ENCODE measurements at places on chromosomes 5 and 9.
A peak's percentile ranks its signal among the peaks of the same experiment; 100 is the strongest.

DNA sequence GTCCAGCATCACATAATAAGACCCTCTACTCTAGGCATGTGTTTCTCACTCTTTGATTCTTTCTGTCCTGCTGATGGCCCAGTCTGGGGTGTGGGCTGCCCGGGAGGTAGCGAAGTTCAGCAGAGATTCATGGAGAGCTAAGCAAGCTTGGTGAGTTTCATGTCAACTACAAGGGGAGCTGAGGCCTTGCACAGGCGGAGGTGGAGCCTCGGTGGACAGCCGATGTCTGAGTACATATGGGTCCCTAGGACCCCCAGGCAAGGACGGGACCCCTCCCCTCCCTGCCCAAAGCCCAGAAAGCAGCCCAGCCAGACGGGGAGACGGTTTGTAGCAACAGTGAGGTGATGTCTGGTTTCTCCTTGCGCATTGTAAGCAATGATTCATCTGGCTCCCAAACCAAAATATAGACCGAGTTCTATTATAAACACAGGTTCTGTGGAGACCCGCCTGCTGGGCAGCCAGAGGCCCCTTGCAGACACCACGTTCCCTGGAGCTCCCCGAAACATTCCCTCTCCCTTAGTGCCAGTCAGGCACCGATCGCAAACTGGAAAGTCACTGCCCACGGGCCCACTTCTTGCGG lies 45.5 kb downstream of the COL27A1 start:
- no peak for DNase-seq

GRCh38 chr9:123005964-123006363 lies 27.5 kb upstream of the GPR21 start:
- no peak for DNase-seq

DNA sequence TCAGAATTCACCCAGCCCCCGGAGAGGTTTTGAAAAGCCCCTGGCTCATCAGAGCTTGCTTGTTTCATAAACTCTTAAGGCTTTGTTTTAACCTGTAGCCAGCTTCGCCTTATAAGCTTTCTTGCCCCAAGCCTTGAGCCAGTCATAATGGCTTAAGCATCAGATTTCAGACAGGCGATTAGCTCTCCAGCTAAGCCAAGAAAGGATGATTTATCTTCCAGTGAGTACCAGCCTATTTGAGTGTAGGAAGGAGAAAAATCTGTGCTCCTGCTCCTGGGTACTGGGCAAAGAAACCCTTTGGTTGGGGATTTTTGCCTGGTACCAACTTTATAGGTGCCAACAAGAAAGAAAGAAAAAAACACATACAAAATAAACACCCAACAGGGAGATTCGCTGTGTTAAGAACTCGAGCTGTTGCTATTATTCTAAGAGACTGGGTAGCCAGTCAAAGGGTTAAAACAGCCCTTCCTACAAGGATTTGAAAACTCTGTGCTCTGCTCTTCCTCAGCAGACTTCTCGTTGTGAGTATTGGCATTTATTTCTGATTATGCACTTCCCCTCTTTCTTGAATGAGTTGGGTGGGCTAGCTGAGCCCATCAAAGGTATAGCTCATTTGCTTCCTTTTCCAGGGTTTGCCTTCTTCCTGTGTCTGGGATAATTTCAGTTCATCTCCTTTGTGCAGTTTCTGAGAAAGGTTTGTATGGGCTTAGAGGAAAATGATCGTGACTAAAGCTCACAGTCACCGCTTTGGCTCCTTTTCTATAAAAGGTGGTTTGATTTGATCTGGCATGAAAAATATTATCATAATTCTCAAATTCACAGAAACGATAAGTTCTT lies 157.2 kb upstream of the DMRT1 start:
- no peak for DNase-seq

GRCh38 chr5:38680094-38680825 lies 123.8 kb upstream of the LIFR start:
- peak; percentile 25 for DNase-seq

DNA sequence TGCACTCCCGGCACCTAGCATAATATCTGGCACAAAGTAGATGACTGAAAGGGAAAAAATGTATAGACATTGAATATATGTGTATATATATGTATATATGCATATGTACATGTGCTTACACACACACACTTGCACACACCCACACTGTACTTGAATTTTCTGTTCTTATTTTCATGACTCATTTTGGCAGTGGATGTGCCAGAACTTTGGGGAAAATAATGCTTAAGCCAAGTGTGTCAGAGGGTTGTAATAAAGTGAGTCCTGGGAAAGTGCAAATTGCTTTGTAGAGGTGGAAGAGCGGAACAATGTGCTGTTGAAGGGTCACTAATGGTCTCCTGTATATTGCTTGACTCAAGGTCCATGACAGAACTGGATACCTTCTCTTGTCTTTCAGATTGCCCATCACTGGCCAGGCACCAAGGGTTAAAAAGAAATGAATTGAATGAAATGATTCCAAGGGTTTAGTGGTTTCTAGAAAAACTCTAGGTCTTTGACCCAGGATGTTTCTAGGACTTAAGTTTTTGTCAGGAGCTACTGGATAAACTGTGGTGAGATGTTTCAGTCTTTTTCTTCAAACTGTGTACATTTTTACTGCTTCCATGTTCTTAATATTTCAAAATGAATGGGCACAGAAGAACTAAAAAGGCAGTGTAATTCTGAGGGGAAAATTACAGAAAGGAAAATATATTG lies 129.9 kb upstream of the MOCS2 start:
- DNase-seq = no peak

DNA sequence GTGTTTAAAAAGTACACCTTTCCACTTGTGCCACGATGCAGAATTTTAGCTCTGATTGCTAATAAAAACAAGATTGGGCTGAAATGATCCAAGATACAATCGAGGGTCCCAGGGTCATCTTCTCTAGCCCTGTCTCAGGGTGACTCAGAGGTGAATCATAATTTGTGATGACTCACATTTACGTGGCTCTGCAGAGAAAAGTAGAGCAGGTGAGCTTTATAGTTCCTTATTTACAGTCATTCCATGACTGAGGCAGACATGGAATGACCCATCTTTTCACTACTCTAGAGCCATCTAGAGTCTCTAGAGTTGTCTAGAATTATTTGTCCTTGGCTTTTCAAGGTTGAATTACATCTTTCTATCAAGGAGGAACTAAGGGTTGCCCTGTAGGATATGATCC lies 155.2 kb downstream of the GAS1 start:
- DNase-seq = no peak

DNA sequence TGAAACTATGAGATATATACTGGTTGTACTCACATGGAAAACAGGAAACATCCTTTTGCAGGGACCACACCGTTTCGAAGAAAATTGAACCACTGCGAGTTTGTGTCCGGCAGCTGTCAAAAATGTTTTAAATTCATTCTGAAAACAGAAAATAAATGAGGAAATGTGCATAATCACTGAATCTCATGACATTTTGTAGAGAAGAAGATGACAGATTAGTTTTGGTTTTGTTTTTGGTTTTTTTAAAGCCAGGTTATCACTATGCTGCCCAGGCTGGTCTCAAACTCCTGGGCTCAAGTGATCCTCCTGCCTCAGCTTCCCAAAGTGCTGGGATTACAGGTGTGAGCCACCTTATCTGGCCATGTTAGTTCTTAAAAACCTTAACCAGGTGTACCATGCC lies 3.5 kb downstream of the TXNDC8 start:
- DNase-seq = no peak

GRCh38 chr5:53984971-53985370 lies 325.4 kb downstream of the ARL15 start:
- DNase-seq = no peak

DNA sequence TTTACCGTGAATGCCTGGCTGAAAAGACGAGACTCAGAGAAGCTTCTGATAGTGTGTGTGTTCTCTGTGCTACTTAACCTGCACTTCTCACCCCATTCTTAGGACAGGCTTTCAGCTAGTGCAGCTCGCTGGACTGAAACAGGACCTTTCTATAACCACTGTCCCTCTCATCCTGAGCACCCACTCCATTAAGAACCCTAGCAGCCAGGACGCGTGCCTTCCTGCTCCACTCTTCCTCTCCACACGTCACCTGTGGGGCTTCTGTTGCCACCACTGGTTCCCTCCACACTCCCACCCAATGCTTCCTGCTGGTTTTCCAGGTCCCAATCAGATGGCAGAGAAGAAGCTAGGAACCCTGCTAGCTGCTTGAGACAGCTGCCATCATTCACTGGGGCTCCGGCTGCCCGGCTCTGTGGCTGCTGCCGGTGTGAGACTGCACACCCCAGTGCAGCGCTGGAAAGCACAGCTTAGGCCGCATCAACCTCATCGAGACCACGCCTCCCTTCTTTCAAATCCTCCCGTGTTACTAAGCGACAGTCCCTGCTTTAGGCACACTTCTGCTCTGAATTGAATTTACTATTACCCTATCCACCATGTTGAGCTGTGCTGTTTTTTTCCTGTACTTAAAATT lies 44.0 kb downstream of the RNF130 start:
- DNase-seq = no peak

DNA sequence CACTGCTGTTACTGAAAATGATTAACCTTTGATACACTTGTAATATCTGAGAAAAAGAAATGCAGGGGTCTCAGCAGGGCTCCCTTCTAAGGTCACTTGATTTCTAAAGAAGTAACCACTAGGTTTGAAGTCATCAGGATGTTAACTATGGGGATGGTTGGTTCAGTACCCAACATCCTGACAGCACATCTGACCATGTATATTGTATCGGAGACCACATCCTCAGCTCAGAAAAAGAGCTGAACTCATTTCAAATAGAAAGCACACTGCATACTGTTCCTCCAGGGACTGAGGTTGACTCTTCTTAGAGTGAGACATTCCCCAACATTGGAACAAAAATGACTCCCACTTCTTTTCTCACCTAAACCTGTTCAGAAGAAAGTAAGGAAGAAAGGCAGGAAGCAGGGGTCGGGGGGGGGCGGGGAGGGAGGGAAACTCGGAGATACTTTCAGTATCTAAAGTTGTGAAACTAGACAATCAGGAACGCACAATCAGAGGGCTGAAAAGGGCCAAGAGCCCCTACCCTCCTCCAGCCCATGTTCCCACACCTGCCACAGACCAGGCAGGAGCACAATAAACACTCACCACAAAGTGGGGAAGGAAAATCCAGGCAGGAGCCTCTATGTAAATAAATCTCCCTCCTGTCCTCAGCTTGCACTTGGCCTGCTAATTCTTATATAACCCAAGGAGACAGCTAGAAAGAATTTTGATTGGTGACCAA lies 730 bp upstream of the GZMA start:
- no peak for DNase-seq

- no peak for DNase-seq
Observed at GRCh38 chr9:92974761-92975755, 27.7 kb downstream of the FGD3 start.

DNA sequence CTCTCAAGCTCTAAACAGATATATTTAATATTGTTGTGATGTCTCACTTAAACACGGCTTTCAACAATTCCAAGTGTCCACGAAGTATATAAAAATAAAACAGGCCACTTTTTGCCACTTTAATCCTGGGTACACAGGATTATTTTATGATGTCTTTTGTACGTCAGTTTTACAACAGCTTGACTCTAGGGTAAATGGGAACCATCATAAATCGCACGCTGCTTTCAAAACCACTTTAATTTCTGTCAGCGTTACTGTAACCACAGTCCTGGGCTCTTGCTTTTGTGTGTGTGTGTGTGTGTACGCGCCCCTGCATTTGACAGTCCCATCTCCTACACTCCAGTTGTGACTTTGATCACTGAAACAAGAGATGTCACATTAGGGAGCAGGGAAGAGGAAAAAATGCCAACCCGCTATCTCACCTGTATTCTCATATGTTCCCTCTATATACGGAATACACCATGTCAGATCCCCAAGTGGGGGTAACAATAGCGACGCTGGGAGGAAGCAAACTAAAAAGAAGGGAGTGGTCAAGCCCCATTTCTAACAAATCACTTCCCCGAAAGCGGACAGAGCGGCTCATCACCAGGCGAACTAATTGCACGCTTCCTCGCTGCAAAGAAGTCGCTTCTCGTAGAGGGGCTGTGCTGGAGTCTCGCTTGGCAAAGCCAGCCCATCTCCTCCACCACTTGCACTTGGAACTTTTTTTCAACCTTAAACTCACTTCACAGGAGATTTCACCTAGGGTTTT lies 1.2 kb downstream of the BNC2 start:
- no peak for DNase-seq

- no peak for DNase-seq
Observed at GRCh38 chr9:107832871-107833270, 343.3 kb upstream of the KLF4 start.

DNA sequence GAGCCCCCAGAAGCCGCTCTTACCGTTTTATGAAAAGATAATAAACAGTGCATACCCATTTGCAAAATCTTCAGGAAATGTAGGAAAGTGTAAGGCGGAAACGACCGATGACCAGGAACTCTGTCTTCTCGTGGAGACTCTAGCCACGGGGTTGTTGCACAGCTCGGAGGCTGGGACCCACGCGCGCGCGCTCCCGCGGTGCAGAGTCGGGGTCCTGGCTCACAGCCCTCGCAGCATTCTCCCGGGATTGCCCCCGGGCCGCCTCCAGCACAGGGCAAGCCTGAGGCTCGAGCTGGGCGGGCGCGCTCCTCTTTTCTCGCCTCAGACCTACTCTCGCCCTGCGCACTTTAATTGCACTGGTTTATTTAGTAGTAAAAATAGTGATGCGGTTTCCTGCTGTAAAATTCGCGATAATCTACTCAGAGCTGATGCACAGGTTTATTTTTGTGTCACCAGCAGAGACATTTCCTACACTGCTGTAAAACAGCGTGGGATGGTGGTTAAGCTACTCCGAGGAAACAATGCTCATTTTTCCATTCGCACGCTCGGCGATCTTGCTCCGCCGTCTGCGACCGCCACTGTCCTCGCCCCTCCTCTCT lies 15.5 kb downstream of the TRIM7 start:
- DNase-seq = no peak

DNA sequence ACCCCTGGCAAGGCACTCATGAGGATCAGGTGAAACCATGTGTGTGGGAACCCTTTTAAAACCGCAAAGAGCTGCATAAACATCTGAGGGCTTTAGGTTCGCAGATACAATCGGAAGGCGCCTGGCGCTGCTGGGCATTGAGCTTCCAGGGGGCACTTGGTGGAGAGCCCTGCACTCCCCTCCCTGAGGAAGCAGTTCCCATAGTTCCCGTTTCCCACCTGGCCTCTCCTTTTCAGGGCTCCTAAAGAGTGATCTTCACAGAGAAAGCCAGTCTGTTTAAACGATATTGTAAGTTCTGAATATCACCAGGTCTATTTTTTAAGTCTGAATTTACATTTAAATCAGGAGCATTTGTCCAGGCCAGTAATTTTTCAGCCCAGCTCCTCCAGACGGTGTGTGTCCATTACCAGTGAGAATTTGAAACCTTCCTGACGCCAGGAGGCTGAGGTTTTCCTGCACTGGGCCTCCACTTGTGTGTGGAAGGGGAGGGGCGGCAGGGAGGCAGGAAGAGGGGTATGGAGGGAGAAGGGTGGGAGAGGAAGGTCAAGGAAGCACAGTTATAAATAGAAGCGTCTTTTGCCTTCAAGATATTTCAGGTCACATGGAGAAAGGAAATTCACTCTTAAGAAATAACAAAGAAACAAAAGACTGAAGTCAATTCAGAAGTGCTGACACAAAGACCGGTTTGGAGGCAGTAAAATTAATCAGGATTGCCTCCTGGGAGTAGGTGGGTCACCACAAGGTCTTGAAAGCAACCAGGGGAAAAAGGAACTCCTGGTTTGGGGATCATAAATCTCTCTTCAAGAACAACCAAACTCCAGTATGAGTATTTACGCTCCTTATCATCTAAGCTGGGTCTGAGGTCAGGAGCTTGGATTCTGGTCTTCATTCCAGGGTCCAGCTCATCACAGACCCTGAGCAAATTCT lies 14.3 kb upstream of the MGAT1 start:
- DNase-seq = no peak

- no peak for DNase-seq
Observed at GRCh38 chr9:116237456-116237855, 83.9 kb downstream of the PAPPA start.

GRCh38 chr5:165565911-165566310 lies 2060.5 kb downstream of the MAT2B start:
- DNase-seq = no peak
